ENCODE measurements at places on chromosomes 6 and 20. TPM values are rescaled to one million over a fixed set of nuclear protein-coding genes. Genes with fewer than 3 reads are reported as not detected.

SH3BGRL2 gene
- 0.32 TPM for total RNA-seq

PRR18 gene
- 0.15 TPM for total RNA-seq

EGFL8 gene
- total RNA-seq = 1.8 TPM

RAD21L1 gene
- not detected for total RNA-seq

PSORS1C2 gene
- not detected for total RNA-seq

NR2E1 gene
- total RNA-seq = not detected

OOEP gene
- not detected for total RNA-seq

ZNF334 gene
- total RNA-seq = not detected
